CD4-positive, alpha-beta T cell treated with Interleukin-2 at 100 ng/mL for 4 hours (primary cell): ENCODE measurements at places on chromosomes 5 and 9.

DNA sequence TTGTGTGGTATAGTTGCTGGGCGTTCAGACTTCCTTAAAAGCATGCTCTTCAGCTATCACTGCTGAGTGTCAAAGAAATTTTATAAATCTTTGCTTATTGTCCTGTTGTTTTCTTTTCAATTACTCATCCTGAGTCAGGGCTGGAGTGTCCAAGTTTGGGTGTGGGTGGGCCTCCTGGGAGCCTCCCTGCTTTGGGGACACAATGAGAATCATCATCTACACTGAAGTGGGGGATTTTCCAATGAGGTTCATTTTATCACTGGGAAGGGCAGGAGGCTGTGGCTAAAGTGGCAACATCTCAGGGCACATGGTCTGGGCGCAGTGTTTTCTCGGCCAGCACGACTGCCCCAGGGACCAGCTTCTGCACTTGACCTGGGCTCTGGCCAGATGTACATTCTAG, 19.5 kb downstream of the GFPT2 start:
- no peak for DNase-seq

GRCh38 chr9:136854113-136854841, 2.1 kb downstream of the MAMDC4 start:
- no peak for DNase-seq

DNA sequence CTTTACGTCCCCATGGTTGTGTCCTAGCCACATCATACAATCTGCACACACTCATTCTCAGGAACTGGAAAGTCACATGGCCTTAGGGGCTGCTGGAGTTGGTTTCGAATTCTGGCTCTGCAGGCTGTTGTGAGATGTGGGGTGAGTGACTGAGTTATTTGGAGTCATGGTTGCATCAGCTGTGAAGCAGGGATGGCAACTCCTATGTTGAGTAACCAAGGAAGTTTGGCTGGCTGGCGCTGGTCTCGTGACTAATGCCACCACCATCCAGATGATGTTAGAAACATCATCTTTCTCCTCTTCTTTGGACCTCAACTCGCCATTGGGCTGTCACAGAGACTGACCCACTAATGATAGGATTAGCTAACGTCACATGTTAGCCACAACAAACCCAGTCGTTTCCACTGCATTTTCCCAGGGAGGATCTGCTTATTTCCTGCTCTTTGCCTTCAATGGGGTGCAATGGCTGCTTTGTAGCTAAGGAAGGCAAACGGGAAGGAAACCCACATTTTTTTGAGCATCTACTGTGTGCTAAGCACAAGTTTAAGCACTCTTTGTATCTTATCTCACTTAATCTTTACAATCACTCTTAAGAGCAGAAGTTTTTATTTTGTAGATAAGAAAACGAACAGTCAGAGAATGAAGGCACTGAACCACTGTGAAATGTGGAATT, 78.1 kb upstream of the UBTD2 start:
- peak; percentile 7 for DNase-seq

DNA sequence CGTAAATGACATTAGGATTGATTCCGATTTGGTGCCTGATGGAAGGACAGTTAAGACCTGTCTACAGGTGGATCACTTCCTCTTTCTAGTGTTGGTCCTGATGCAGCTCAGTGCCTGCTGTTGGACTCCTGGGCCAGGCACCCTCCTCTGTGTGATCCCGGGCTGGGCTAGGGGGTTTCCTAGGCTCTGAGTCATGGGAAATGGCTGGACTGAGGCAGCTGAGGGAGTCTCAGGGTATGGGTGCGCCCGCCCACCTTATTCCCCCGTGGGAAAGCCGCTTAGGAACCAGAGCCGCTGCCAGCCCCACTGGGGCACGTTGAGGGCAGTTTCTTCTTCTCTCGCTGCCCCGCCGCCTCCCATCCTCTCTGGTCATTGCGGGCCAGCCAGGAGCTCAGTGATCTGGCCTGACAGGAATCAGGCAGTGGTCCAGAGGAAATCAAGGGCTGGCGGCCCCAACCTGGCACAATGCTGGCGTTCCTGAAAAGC, 12.9 kb downstream of the TCF7 start:
- peak; percentile 58 for DNase-seq

DNA sequence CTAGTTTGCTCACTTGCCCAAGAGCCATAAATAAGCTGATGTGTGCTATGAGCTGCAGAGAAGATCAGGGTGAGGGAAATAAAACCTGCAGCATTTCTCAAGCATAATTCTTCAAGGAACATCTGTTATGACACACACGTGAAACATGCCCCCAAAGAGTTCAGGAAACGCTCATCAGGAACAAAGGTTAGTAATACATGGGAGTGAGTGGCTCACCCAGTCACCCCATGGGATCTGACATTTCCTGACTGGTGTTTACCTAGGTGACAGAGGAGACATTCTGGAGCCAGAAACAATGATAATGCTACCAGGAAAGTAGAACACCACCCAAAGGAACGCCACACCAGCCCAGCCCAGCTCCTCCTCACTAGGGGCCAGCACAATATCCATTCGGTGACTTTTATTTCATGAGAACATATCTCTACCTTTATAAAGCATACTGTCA, 66.0 kb downstream of the FRMD3 start:
- DNase-seq, result no peak

- DNase-seq, result no peak
These were observed 39.6 kb upstream of the TIFAB start for GRCh38 chr5:135491552-135492318.

DNA sequence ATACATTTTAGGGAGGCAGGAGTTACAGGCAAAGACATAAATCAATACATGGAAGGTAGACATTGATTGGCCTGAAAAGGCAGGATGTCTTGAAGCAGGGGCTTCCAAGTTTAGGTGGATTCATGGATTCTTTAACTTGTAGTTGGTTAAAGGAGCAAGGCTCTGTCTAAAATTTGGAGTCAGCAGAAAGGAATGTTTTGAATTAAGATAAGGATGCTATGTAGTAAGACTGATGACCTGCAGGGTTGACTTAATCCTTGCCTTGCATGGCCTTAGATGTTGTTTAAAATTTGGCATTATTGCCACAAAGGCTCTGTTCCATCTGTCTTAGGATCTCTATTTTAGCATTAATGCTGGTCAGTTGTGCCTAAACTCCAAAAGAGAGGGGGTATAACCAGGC, 171.3 kb downstream of the C5orf15 start:
- no peak for DNase-seq

DNA sequence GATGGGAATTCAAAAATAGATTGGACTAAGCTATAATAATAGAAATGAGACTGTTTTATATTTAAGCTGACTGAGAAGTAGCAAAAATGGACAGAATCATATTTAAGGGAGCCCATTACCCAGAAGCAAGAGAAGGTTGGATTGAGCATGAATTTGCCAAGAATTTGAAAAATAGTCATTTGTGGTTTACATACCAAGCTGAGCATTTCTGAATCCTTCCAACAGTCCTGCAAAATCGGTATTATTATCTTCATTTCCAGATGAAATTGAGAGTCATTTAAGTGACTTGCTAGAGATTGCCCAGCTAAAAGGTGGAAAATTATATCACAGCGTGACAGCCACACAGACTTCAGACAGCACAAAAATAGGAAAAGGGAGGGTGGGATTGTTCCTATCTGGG, 48.4 kb downstream of the TNFSF15 start:
- no peak for DNase-seq

DNA sequence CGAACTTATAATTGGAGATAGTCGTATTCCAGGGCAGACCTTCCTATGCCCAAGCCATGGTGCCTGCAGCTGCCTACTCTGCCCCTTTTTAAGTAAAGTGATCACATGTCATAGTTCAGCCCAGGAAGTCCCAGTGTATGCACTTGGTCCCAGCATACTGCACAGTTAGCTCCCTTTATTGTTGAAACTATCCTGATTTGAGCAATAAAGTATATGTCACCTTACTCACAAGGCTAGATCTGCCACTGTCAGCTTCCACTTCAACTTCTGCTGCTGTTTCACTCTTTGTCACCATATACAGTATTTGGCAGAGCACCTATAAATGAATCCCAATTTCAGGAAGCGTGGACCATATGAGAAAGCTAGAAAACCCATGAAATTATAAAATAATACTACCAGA, 103.8 kb upstream of the PTGER4 start:
- no peak for DNase-seq

GRCh38 chr5:143870871-143871632, 59.1 kb downstream of the HMHB1 start:
- no peak for DNase-seq

GRCh38 chr5:148956477-148957385, 106.1 kb downstream of the SH3TC2 start:
- no peak for DNase-seq
